ENCODE measurements at places on chromosomes 5 and 9.

DNA sequence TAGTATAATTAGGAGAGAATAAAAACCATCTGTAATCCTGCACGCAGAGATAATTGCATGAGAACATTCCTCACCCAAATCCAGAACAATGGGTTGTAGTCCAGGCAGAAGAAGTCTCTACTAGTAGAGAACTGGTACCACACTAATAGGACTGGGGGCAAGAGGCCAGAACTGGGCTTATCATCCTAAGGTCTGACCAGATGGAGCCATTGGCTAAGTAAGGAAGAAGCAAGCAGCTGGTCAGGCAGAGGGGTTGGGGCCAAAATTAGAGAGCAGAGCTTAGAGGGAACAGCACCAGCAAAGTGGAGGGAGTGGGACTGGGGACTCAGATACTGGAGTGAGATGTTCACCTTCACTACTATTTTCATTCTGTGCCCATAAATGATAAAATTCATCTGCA, 35.4 kb upstream of the MAP1B start:
- DNase-seq = no peak

DNA sequence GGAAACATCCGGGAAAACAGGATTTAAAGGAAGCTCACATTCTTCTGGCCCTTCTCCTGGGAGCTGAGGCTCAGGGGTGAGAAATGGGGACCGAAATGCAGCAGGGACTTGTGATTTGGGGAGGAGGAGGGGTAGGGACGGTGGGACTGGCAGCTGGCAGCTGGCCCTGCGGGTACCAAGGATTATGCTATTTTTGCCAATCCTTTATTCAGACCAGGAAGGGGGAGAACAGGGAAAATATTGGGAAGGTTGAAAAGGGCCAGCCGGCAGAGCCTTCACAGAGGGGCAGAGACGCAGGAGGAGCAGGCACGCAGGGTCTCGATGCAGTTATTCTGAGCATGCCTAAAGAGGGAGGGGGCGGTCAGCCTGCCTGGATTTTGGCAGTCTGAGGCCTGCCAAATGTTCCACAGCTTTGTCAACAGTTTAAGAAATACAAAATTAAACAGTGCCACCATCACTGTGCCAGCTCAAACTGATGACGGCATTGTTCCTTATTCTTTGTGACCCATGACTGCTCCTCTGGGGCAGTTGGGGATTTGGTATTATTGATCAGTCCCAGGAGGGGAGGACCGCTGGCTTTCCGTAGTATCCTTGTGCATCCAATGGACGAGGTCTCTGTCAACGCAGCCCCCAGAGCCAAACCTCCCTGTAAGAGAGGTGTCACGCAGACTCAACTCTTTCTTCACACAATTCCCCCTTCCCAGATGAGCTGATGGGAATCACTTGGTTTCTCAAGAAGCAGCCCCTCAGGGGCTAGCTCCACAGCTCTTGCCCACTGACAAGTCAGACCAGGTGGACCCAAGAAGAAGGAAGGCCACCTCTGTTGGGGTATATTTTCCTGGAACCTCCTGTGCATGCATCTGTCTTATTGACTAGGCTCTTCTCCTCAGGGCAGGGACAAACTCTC, 553.3 kb downstream of the BNC2 start:
- DNase-seq = no peak

- no peak for DNase-seq
Measured at GRCh38 chr5:178849316-178849715, 10.4 kb upstream of the ZNF354B start.

- no peak for DNase-seq
Measured at GRCh38 chr5:33649549-33650482, 209.1 kb downstream of the TARS1 start.

GRCh38 chr9:109013679-109014607, 644 bp upstream of the CTNNAL1 start:
- DNase-seq = no peak

GRCh38 chr5:34522599-34523386, 133.3 kb upstream of the RAI14 start:
- DNase-seq = peak; percentile 40

DNA sequence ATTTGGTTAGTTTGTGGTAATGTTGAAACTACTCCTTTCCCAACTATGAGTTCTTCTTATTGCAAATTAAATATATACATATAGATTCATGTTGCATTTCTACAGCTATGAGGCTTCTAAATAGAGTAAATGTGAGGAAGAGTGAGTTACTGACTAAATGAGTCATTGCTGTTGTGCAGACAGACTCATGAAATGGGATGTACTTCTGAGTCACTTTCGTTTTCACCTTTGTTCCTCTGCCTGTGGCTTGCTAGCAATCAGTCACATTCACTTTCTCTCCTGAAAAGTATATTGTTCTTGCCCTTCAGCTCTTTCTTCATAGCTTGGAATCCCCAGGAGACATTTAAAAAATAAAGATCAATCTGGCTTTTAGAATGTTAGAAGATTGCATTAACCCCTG, 295.5 kb upstream of the SMC2 start:
- DNase-seq = no peak

DNA sequence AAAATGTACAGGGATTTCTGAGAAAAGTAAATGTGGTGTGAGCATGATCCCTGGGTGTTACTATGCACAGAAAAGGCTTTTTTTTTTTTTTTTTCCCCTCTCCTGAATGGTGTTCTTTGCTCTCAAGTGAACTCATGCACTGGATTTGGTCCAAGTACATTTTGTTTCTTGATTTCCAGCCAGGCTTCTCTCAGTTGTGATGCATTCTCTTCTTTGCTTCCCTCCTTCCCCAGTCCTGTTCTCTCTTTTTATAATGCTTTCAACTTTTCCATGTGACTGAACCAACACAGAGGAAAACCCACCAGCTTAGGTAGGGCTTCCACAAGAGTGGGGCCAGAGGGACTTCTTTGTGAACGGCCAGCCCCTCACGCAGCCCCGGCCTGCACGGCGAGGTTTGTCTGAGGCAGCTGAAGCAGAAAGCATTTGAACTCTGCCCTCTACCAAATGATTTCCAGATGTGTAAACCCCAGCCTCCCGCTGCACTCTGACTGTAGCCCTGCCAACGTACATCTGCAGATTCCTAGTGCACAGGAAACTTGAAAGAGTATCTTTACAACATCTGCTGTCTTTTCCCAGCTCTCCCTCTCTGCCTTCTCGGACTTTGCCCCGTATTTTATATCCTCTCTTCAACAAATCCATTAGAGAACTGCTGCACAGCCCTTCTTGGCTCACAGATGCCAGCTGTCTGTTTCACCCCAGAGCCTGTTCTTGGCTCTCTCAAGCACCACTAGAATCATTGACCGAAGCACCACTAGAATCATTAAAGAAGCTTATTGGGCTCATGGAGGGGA, 71.8 kb upstream of the CD180 start:
- DNase-seq = no peak

DNA sequence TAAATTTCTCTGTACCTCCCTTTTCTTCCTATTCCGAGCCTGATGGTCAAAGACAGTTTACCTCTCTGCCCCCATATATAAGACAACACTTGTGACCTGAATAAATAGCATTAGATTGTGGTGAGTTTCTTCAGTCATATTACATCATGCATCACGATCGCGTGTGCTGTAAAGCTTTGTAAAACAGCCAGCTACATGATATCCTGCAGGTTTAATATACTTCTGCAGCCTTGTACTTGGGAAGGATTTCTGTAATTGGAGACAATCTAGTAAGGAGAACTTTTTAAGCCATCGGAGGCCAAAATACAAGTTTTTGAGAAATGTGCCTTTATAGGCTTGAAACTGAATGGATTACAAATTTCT, 711.8 kb upstream of the WWC1 start:
- no peak for DNase-seq

DNA sequence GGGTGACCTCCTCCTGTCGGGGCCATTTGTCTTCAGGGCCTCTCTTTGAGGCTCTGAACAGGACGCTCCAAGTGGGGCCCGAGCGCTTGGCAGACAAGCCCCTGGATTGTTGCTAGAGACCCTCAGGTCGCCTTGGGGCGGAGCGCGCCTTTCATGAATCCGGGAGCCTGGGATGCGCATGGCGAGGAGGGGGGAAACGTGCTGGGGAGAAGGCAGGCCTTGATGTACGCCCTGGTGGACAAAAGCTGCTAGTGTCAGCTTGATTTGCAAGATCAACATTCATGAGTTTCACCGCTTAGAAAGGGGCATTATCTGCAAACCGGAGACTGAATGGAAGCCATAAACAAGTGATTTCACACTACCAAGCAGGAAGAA, 226.3 kb downstream of the SMARCA2 start:
- no peak for DNase-seq

- DNase-seq = no peak
Measured at GRCh38 chr9:2872931-2873323, 29.0 kb upstream of the PUM3 start.

DNA sequence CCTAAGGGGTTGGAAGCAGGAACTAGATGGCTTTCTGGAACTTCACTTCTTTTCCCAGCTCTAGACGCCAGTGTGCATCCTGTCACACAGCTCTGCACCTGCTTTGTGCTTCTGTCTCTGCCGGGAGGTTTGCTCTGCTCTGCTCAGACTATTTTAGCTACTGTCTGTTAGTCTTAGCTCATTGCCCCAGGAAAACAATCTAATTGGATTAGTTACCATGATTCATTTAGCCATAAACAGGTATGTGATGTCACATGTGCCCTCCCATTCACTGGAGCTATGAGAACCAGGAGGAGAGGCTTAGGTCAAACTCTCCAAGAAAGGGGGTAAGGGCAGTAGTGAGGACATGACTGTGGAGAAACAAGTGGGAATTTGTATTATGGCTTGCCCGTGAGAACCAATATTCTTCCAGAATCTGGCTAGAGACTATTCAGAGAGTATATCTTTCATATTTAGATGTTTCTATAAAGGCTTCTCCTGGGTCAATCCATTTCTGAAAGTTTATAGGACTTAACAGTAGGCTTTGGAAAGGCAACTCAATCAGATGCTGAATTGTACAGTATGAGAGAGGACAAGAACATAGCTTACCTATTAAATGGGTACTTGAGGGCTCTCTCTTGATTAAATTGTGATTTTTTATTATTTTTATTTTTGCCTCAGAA, 22.4 kb upstream of the NREP start:
- no peak for DNase-seq

- no peak for DNase-seq
Measured at GRCh38 chr5:37637165-37637845, 202.5 kb downstream of the GDNF start.

DNA sequence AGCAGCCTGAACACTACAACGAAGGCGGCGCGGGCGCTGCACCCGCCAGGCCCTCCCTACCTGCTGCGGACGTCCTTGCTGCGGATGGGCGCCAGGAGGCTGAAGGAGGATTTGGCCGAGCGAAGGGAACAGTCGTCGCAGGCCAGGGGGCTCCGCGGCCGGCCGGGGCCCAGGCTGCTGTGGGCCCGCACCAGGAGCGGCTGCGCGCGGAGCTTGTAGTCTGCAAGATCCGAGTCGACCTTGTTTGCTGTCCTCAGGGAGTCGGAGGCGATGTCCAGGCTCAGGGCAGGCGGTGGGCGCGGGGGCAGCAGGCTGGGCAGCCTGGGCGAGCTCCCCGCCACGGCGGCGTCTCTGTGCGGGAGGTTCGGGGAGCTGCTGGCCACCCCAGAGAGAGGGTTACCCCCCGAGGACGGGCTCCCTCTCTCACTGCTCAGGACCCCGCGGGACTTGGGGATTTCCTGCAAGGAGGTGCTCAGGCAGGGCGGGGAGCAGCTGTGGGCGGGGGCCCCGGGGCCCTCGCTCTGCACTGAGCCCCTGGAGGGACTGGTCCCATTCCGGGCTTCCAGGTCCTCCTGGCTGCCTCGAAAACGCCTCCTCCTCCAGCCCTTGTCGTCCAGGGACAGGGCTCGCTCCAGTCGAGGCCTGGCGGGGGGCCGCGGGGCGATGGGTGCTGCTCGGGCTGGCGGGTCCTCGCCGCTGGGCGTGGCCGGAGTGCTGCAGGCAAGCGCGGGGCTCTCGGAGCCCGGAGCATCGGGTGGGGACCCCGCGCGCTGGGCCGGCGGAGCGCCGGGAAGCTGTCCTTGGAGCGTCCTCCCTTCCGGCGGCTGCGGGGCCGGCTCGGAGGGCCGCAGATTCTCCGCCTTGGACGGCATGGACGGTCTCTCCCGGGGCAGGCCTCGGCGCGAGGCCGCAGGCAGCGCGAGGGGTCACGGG, 831 bp downstream of the INPP5E start:
- peak; percentile 57 for DNase-seq

DNA sequence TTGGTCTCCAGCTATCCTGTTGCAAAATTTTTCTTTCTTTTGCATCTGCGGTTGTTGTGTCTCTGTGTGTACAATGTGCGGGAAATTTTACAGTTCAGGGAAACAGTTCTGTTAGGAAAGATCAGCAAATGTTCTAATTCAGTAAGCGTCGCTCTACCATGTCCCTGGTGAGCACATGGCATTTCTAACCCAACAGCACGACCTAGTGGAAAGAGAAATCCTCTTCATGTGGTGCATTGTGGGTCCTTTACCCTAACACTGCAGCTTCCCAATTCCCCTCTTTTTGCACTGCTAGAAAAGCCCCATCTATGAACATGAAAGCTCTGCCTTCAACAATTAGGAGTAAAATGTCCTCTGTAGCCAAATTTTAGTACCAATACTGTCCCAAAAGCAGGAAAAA, 974.2 kb upstream of the CDH9 start:
- no peak for DNase-seq

- DNase-seq = no peak
Measured at GRCh38 chr5:123365156-123365555, 58.0 kb downstream of the CEP120 start.

DNA sequence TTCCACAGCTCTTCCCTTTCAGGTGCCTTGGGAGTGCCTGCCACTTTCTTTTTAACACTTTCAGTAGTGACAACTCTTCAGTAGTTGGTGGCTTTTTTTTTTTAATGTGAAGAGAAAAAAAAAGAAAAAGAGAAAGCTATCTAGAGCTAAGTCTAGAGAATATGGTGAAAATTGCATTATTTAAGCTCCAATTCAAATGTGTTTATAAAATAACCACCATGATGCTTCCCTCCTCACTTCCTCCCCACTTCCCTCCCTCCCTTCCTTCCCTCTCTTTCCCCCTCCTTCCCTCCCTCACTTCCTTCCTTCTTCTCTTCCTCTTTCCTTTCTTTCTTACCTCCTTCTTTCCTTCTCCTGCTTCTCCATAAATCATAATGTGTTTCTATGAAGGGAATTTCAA, 456.7 kb upstream of the ACTBL2 start:
- no peak for DNase-seq

DNA sequence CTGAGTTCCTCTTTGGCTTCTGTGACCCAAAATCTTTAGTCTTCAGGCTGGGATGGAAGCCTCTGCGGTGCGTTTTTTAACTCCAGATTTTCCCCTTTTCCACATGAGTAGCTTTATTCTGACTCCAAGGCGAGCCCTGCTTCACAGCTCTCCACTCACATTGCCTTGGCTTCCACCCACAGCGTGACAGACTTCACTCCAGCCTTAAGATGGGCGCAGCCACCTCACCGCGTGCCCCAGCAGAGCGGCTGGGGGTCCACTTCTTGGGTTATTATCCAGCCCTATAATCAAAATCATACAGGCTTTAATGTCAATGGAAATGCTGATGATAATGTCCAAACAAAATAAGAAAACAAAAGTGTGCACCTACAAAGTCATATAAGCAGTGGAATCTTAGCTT, 1.2 kb downstream of the EXOC3 start:
- DNase-seq = no peak

DNA sequence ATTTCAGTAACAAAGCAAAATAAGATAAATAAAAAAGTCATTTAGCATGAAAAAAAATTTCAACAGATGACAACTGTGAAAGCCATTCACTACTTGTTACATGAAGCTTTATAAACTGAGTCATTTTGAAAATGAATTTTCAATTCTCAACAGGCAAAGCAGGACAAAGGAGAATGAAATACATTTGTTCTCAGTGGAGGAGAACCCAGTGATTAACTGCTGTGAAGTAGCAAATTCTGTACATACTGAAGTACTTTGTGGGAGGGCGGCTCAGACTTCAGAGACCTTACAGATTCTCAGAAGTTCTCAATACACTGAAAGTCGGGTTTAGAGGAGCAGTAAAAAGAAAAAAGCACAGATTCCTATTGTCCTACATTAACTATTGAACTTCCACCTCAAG, 21.7 kb downstream of the SKIC3 start:
- DNase-seq = no peak

Data from stimulated activated CD4-positive, alpha-beta T cell treated with anti-CD3 and anti-CD28 coated beads, Interleukin-1b, Interleukin-23, amount 100 ng/mL, for 48 hours (primary cell).